C1 segment of cervical spinal cord (tissue), 14 donors: ENCODE measurements at places on chromosomes 16 and 17.
A peak's percentile ranks its signal among the peaks of the same experiment; 100 is the strongest.

- peak; percentile 41 for DNase-seq
Measured at GRCh38 chr16:19136549-19137196, 22.9 kb downstream of the ITPRIPL2 start.

DNA sequence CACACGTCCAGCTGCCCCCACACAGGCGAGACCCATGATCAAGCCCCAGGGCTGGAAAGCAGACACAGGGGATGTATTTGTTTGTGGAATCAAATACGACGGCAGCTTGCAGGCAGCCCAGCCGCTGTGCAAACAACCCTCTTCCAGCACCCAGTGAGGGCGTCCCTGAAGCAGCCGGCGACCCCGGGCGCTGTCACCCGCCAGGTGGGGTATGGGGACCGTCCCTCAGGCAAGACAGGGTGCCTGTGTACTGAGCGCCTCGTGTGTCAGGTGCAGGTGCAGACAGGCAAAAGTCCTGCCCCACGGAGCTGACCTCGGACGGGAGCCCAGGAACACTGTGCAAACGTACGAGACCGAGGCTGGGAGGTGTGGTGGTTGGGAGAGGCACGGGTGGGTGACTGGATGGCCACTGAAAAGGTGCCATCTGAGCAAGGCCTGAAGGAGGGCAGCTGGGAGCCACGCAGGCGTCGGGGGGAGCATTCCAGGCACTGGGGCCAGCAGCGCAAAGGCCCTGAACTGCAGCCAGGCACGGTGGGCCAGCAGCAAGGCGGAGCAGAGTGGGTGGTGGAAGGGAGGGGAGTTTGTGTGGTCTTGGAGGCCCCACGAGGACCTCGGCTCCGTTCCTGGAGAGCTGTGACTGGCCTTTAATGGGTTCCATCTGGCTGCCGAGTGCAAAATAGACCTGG lies 48.5 kb downstream of the CBFA2T3 start:
- no peak for DNase-seq

DNA sequence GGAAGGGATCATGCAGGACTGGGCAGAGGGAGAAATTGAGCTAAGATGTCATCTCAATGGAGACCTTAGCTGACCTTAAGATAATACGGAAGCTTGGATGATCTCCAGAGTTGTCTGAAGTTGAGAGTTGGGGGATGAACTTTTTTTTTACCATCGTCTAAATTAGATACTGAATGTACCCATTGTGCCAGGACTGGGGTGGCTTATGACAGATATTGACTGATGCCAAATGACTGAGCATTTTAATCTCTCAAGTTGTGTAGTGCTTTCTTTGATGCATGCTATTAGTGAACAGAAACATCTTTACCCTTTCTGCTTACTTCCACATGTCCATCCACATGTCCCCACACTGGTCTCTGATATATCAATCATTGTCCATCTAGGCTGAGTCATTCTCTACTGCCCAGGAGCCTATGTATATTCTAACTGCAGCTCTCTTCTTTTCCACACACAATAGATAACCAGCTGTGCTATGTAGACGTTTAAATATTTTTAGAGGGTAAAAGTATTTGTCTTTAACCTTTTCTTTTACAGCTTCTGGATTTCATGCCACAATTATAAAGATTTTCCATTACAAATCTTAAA lies 60.2 kb upstream of the ZKSCAN2 start:
- no peak for DNase-seq

GRCh38 chr17:29046473-29046839 lies 3.5 kb downstream of the PIPOX start:
- DNase-seq, result no peak

GRCh38 chr17:33229499-33229898 lies 63.6 kb downstream of the ASIC2 start:
- no peak for DNase-seq

DNA sequence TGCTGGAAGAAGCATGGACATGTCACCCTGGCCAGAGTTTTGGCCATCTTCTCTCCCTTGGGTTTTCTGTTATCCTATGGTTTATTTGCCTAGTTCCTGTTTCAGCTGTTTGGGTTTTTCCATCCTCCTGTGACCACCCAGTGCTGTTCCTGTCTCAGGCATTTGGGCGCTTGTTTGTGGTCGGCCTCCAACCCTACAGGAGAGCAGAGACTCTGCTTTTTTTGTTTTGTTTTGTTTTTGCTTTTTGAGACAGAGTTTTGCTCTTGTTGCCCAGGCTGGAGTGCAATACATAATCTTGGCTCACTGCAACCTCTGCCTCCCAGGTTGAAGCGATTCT lies 3.3 kb upstream of the ZC3H7A start:
- no peak for DNase-seq

- no peak for DNase-seq
Measured at GRCh38 chr16:12252616-12253015, 276.1 kb downstream of the SNX29 start.

DNA sequence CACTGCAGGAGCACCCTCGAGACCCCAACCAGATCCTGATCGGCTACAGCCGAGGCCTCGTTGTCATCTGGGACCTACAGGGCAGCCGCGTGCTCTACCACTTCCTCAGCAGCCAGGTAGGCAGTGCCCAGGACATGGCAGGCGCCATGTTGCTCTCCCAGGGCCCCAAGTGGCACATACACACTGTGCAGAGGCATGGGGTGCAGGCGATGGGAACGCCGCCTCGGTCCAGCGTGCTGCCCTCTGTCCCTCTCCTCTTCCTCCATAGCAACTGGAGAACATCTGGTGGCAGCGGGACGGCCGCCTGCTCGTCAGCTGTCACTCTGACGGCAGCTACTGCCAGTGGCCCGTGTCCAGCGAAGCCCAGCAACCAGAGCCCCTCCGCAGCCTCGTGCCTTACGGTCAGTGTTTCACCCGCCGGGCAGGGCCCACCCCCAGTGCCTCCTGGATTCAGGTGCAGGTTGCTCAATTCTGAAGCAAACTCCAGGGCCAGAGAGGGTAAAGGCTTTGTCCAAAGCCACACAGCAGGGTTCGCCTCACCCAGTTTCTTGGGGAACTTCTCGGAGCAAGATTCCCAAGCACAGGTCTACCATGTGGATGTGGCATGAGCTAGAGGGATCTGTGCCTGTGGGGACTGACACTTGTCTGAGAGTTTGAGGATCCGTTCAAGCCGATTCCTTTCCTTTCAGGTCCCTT lies 24.4 kb upstream of the MYO15B start:
- DNase-seq, result no peak

GRCh38 chr16:88084881-88085280 lies 133.6 kb downstream of the BANP start:
- no peak for DNase-seq
